Immature natural killer cell (primary cell): ENCODE measurements at places on chromosomes 2 and 18.

DNA sequence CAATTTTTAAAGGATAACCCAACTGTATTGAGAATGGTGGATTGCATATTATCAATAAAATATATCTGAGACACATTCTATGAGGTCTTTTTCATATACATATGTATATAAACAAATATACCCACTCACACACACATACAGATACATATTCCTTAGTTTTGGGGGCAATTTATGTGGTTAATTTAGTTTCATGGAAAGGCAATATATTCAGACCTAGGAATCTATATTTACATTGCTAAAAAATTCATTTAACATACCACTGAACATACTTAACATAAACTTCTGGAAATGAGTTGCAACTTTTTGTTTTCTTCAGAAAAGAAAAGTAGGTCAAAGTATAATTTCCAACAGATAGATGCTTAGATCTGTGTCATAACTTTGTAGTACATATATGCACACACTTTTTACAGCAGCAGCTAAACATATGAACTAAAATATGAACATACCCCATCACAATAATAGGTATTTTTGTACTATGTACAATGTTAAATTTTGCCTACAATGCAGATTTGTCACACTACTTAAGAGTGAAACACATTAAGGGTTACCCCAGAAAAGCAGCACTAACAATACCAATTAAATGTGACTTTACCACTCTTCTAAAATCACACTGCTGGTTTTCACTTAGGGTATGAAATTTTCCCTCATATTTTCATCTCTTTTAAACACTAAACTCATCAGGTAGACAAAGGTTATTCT lies 23.0 kb downstream of the HEATR5B start:
- no peak overlapping the region for H3K4me3 ChIP-seq
- H3K27me3 ChIP-seq: no peaks in the 10 kb centered on the region
- H3K27ac ChIP-seq: no peak overlapping the region
- DNase-seq: no peak

- H3K4me3 ChIP-seq: no peak overlapping the region
- H3K27me3 ChIP-seq: peaks cover 2% of the 10 kb centered on the region
- DNase-seq: no peak
- no peak overlapping the region for H3K27ac ChIP-seq
- peaks cover 13% of the 10 kb centered on the region for H3K4me1 ChIP-seq
Observed at GRCh38 chr2:37767959-37768925, 96.8 kb upstream of the CDC42EP3 start.

- no peak for DNase-seq
- no peaks in the 10 kb centered on the region for H3K27me3 ChIP-seq
- no peaks in the 10 kb centered on the region for H3K36me3 ChIP-seq
- H3K4me1 ChIP-seq: peaks cover 76% of the 10 kb centered on the region
- no peak overlapping the region for H3K4me3 ChIP-seq
Observed at GRCh38 chr2:224513991-224514390, 71.2 kb downstream of the CUL3 start.

DNA sequence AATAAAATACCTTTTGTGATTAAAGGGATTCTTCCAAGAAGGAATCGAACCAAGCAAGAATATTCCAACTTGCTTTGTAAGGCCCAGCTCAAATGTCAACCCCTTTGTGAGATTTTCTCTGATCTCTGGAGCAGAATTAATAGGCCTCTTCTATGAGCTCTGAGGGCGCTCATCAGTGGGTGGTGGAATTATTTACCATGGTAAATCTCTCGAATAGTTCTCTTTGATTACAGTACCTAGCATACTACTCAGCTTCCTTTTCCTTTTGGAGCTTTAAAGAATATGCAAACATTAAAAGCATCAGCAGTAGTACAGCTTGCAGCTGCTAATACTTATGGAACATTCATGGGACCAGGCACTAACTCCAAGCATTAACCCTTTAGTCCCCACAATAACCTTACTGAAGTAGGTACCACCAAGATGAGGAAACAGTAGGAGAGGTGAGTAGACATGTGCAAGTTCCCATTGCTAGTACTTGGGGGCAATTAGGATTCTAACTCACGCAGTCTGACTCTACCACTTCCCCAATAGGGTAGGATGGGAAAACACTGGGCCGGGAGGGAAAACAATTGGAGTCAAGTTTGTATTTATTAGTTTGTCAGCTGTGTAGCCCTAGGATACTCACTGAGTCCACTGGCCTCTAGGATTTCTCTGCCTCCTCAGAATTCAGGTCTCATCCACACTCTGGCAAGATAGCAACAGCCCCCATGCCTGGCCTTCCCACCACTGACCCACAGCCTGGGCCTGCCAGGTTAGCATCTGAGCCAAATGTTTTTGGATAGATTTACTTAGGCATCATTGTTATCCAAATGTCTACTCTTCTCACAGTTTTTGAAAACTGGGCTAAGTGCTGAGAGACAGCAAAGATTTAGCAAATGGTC lies 21.7 kb downstream of the ADD2 start:
- H3K27ac ChIP-seq: no peak overlapping the region
- H3K4me1 ChIP-seq: no peaks in the 10 kb centered on the region
- H3K36me3 ChIP-seq: peaks cover 4% of the 10 kb centered on the region
- peaks cover 9% of the 10 kb centered on the region for H3K27me3 ChIP-seq
- DNase-seq: no peak

GRCh38 chr2:159457589-159457988 lies 158.8 kb downstream of the BAZ2B start:
- peaks cover 45% of the 10 kb centered on the region for H3K4me1 ChIP-seq
- no peak for DNase-seq
- no peak overlapping the region for H3K27ac ChIP-seq

- no peaks in the 10 kb centered on the region for H3K27me3 ChIP-seq
- no peak overlapping the region for H3K27ac ChIP-seq
Observed at GRCh38 chr2:97788986-97789644, 75.7 kb downstream of the ZAP70 start.

GRCh38 chr2:37997629-37998028 lies 72.5 kb downstream of the RMDN2 start:
- H3K4me3 ChIP-seq: no peak overlapping the region
- no peaks in the 10 kb centered on the region for H3K4me1 ChIP-seq
- no peaks in the 10 kb centered on the region for H3K27me3 ChIP-seq
- no peak overlapping the region for H3K27ac ChIP-seq
- H3K36me3 ChIP-seq: peaks cover 41% of the 10 kb centered on the region

- no peak overlapping the region for H3K27ac ChIP-seq
- H3K27me3 ChIP-seq: no peaks in the 10 kb centered on the region
- H3K4me3 ChIP-seq: no peak overlapping the region
- peaks cover 3% of the 10 kb centered on the region for H3K4me1 ChIP-seq
- no peak for DNase-seq
Observed at GRCh38 chr2:99861376-99861760, 281.0 kb downstream of the AFF3 start.

- H3K4me1 ChIP-seq: peaks cover 10% of the 10 kb centered on the region
- H3K36me3 ChIP-seq: no peaks in the 10 kb centered on the region
- no peak overlapping the region for H3K27ac ChIP-seq
- no peak for DNase-seq
Observed at GRCh38 chr2:40364151-40364874, 87.6 kb downstream of the SLC8A1 start.

DNA sequence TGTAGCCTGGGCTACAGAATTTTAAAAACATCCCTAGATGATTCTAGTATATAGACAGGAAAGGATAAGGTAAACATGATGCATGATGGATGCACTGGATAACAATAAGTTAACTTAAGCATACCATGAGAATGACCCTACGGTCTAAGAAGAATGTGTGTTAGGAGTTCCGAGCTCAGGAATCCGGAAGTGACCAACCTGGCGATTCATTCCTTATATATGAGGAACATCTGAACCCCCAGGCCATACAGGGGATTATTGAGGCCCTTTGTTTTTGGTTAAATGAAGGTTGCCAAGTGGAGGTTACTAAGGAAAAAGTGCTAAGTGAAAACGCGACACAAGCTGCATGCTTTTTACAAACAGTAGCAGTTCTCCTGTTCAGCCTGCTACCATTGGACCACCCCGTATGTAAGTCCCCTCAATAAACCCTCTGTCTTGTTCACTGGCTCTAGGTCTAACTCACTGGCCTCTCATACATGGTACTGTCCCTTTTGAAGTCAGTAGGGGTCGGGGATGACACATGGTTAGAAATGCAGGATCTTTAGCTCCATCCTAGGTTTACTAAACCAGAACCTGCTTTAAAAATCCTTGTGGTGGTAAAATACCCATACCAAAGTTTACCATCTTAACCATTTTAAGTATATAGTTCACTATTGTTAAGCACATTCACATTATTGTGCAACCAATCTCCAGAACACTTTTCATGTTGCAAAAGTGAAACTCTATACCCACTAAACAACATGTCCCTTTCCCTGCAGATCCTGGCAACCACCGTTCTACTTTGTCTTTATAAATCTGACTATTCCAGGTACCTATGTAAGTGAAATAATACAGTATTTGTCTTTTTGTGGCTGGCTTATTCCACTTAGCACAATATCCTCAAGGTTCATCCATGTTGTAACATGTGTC lies 111.0 kb upstream of the MAP4K3 start:
- H3K36me3 ChIP-seq: no peaks in the 10 kb centered on the region
- no peaks in the 10 kb centered on the region for H3K4me1 ChIP-seq
- no peak overlapping the region for H3K4me3 ChIP-seq
- H3K27ac ChIP-seq: no peak overlapping the region
- DNase-seq: no peak

DNA sequence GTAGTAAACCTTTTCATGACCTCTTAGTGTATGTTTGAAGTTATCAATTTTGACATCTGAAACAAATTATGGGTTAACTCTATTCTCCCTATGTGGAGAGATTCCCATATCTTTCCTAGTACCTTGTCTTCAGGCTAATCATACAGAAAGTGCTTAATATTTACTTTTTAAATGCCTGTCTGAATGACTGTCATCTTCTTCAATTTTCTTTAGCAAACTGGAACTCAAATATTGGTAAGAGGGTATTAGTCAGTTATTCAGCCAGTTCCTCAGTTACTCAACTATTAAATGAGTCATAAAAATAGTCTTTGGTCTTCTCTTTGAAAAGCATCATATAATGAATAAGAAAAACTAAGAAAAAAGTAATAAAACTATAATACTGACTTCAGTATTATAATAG lies 1038.0 kb upstream of the PIK3C3 start:
- H3K4me3 ChIP-seq: no peak overlapping the region
- H3K27ac ChIP-seq: no peak overlapping the region
- no peaks in the 10 kb centered on the region for H3K4me1 ChIP-seq
- no peak for DNase-seq
- H3K36me3 ChIP-seq: no peaks in the 10 kb centered on the region

DNA sequence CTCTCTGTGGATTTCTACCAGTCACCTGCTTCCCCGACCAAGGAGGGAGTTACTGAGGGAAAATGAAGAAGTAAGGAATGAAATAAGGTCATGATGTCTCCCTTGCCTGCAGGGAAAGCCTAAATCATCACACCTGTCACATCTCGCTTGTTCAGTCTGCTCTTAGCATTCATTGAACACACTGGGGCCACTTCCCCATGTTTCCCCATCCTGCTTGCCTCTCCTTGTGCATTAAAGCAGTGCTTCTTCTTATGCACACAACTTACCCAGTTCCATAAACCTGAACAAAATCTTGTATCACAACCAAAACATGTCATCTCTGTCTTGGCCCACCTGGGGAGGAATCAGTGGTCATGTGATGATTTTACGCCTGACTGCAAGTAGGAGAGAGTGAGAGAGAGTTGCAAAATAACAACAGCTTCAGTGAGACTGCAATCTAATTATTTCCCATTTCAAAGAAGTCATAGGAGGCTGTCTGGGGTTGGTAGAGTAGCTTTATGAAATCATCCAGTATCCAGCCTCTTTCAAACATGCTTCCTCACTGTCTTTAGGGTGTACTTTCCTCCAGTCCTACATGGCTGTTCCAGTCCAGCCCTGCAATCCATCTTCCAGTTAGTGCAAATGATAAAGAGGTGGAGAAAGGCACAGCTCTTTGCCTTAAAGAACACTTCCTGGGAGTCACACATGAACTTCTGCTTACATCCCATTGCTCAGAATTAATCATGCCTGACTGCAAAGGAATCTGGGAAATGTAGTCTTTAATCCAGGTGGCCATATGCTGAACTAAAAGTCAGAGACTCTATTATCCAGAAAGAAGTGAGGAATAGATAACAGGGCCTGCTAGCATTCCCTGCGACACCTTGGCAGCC lies 220.1 kb downstream of the HAUS1 start:
- no peaks in the 10 kb centered on the region for H3K36me3 ChIP-seq
- H3K27ac ChIP-seq: no peak overlapping the region
- no peak overlapping the region for H3K4me3 ChIP-seq
- no peak for DNase-seq

DNA sequence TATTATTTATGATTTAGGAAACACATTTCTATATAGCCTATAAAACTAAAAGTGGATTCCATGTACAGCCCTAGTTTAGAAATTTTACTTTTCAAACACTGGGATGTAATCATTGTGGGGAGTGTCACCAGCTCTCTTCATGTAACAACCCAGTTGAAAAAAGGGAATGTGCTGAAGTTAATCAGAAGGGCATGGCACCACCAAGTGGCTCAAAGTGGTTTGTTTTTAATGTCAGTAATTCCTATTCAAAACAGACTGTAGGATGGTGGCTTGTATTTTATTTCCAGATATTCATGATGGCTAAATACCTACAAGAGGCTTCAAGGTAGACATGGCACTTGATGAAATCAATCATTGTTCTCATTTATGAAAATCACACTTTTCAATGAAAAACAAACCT lies 58.1 kb upstream of the TMEM182 start:
- no peaks in the 10 kb centered on the region for H3K4me1 ChIP-seq
- no peak overlapping the region for H3K27ac ChIP-seq
- H3K27me3 ChIP-seq: peaks cover 2% of the 10 kb centered on the region
- H3K4me3 ChIP-seq: no peak overlapping the region

DNA sequence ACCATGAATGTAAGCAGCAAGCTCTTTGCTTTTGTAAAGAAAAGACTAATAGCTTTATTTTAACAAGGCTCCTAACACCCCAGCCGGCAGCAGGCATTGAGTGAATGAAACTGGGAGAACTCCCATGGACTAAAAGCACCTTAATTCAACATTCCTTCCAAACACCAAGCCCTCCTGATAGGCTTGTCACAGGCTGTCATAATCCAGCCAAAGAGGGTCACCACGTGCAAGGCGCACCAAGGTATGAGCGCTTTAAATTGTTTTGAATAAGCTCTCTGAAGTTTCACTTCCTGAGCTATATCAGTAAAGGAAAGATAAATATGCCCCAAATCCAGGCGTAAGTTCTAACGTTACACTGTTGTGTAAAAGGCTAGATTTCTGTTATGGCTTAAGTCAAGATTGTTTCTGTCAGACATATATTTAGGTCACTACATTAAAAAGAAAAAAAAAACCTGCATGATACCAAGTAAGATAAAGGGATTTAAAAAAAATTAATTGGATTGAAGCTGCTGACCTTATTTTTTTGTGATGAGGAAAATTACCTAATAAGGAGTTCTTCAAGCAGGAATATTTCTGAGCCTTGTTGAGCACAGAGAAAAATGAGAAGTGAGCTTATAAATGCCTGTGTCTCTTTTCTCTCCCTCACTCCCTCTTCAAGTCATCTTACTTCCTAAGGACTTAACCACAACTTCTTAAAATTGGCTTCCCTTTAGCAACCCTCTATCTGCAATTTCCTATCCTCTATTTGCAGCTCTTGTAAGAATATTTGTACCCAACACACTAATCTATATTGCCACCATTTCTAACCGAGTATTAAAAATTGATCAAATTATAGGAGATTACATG lies 136.1 kb upstream of the NRP2 start:
- no peak overlapping the region for H3K4me3 ChIP-seq
- H3K27me3 ChIP-seq: peaks cover 1% of the 10 kb centered on the region
- H3K27ac ChIP-seq: no peak overlapping the region
- no peaks in the 10 kb centered on the region for H3K4me1 ChIP-seq
- H3K36me3 ChIP-seq: no peaks in the 10 kb centered on the region
- no peak for DNase-seq

- no peak for DNase-seq
- peaks cover 2% of the 10 kb centered on the region for H3K27me3 ChIP-seq
- peaks cover 13% of the 10 kb centered on the region for H3K36me3 ChIP-seq
- no peak overlapping the region for H3K27ac ChIP-seq
Observed at GRCh38 chr2:178506101-178506500, 25.8 kb downstream of the PLEKHA3 start.
